ENCODE measurements at places on chromosomes 2 and 18. TPM values are rescaled to one million over a fixed set of nuclear protein-coding genes. Genes with fewer than 3 reads are reported as not detected.

PCARE gene
- not detected for total RNA-seq

HRH4 gene
- total RNA-seq, result not detected

RGPD4 gene
- not detected for total RNA-seq

ACADL gene
- total RNA-seq, result 11.0 TPM

SERPINB8 gene
- 1.3 TPM for total RNA-seq

DNAH7 gene
- 19.4 TPM for total RNA-seq

RAD51AP2 gene
- total RNA-seq, result 0.94 TPM

LONRF2 gene
- total RNA-seq, result 87.6 TPM

EML6 gene
- 23.8 TPM for total RNA-seq

MRPL44 gene
- total RNA-seq, result 43.8 TPM

TCF4 gene
- 1,475 TPM for total RNA-seq

EGR4 gene
- total RNA-seq, result not detected

FABP1 gene
- total RNA-seq, result not detected

FSIP2 gene
- total RNA-seq, result 11.0 TPM

DAW1 gene
- total RNA-seq, result 2.5 TPM

RAMP1 gene
- 2.2 TPM for total RNA-seq

ALK gene
- 2.5 TPM for total RNA-seq

CLEC4F gene
- total RNA-seq, result not detected

ANKRD30BL gene
- 47.0 TPM for total RNA-seq

COX5B gene
- total RNA-seq, result 142 TPM

CHRNG gene
- not detected for total RNA-seq

STRADB gene
- 74.2 TPM for total RNA-seq

SFTPB gene
- total RNA-seq, result not detected

TMEM198 gene
- 15.7 TPM for total RNA-seq

AGXT gene
- total RNA-seq, result not detected

CYP20A1 gene
- total RNA-seq, result 22.5 TPM

PIAS2 gene
- 98.3 TPM for total RNA-seq

SLC23A3 gene
- total RNA-seq, result 0.63 TPM

PDE1A gene
- total RNA-seq, result 51.0 TPM

UGT1A8 gene
- not detected for total RNA-seq

CTAGE1 gene
- not detected for total RNA-seq

All from parietal lobe (tissue), 2 donors.